ENCODE measurements at places on chromosomes 16 and 17.

GRCh38 chr16:50496990-50497389, 51.2 kb upstream of the NKD1 start:
- no peak for DNase-seq

- no peak for DNase-seq
Measured at GRCh38 chr16:88790312-88791211, 5.5 kb upstream of the PIEZO1 start.

GRCh38 chr17:47693731-47694580, at the start of gene TBKBP1:
TSS of gene TBKBP1 (plus strand) at chr17:47694161. CDS start at chr17:47696113, 1,952 bp downstream.
- no peak for DNase-seq

DNA sequence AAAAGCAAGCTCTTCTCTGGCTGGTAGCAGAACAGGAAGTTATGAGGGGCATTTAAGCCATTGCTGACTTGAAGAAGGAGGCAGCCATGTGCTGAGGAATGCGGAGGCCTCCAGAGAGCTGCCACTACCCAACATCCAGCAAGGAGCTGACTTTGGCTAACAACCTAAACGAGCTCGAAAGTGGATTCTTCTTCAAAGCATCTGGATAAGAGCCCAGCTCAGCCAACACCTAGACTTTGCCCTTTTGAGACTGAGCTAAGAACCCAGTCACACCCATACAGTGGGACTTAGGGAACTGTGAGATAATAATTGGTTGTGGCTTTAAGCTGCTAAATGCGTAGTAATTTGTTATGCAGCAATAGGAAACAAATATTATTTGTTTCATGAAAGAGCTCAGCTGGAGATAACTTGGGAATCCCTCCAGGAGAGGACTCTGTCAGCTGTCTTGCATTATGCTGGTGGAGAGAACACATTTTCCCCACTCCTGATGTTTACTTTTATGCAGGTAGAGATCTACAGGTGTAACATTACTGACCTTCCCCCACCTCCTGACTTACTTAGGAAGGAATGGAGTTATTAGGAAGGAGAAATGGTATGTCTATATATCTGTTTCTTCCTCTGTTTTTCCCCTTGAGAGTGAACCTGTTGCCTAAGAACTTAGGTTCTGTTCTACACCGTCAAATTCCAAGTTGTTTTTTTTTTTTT, 52.7 kb upstream of the ZNF629 start:
- DNase-seq: no peak

DNA sequence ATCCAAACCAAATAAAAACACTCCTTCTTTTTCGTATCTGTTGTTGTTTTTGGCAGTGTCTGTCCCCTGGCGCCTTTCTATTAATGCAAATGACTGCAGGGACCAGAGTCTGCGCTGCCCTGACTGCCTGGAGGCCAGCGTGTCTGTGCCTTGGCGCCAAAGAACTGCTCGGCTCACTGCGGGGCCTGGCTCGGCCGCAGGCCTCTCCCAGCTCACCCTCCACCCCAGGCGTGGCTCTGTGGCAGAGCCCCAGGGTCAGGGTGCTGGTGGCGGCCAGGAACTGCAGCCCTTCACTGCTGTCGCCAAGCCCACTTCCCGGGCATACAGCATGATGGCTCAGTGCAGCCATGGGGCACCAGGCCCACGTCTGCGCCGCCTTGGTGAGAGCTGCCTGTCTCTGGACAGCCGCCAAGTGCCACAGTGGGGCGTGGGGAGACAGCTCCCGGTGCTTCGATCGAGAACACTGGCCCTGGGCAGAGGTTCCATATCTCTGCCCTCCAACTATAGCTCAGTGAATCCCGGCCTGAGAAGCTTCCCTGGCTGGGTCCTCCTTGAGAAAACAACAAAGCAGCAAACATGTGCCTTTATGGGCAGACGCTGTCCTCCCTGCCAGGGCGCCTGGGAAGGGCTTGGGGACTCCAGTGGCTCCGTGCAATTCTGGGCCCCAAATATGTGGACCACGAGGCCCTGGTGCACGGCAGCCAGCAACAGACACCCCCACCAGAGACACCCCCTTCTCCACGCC, 11.1 kb downstream of the CANT1 start:
- no peak for DNase-seq

GRCh38 chr16:68660359-68660795, 15.3 kb downstream of the CDH3 start:
- no peak for DNase-seq

DNA sequence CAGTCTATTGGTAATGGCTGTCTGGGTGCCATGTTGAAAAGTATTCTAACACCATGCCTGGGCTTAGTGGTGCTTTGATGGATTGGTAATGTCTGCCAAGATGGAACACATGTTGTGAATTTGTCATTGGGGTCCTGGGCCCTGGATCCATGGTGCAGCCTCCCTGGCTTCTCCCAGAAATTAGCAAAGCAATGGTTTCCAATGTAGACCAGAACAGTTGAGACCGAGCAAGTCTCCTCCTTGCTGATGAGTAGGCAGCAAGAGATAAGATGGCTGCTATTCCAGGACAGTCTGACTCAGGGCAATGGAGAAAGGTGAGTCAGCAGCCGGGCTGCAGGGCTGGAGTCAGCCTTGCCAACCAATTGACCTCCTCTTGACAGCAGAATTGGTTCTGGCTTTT, 30.8 kb downstream of the GPR139 start:
- DNase-seq: no peak

- no peak for DNase-seq
Measured at GRCh38 chr17:19357351-19357750, 5.2 kb downstream of the B9D1 start.

Data from iPS DF 6.9 (cell line).